Endodermal cell (in vitro differentiated cells): ENCODE measurements at places on chromosomes 2 and 18. TPM values are rescaled to one million over a fixed set of nuclear protein-coding genes. Genes with fewer than 3 reads are reported as not detected.

- DNase-seq = no peak
Observed at GRCh38 chr2:212902421-212902820, 249.0 kb downstream of the IKZF2 start.

- peak; percentile 44 for DNase-seq
Observed at GRCh38 chr18:79379931-79380815, 15.6 kb upstream of the NFATC1 start.

DNA sequence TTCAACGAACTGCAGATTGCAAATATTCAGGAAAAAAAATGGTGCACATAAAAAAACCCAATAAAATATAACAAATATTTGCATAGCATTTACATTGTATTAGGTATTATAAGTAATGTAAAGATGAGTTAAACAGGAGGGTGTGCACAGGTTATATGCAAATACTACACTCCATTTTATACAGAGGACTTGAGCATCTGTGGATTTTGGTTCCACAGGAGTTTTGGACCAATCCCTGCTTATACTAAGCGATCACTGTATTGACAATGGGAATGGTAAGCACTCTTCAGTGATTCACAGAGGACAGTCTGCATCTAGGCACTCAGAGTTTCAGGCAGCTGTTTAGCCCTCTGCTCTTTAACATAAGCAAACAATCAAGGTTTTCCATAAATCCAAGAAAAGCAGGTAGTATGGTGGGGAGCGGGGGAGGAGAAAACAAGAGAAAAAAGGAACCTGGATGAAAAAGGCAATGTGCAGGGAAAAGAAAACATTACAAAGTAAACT, 206.0 kb upstream of the PARD3B start:
- no peak for DNase-seq

GRCh38 chr18:46480226-46480625, 176.8 kb downstream of the LOXHD1 start:
- peak; percentile 2 for DNase-seq

- no peak for DNase-seq
Observed at GRCh38 chr2:198757069-198757468, 700.7 kb downstream of the SATB2 start.

GRCh38 chr2:202945497-202945896, 33.4 kb downstream of the CARF start:
- no peak for DNase-seq

GRCh38 chr2:126852361-126852760, 46.3 kb upstream of the TEX51 start:
- DNase-seq = no peak

DNA sequence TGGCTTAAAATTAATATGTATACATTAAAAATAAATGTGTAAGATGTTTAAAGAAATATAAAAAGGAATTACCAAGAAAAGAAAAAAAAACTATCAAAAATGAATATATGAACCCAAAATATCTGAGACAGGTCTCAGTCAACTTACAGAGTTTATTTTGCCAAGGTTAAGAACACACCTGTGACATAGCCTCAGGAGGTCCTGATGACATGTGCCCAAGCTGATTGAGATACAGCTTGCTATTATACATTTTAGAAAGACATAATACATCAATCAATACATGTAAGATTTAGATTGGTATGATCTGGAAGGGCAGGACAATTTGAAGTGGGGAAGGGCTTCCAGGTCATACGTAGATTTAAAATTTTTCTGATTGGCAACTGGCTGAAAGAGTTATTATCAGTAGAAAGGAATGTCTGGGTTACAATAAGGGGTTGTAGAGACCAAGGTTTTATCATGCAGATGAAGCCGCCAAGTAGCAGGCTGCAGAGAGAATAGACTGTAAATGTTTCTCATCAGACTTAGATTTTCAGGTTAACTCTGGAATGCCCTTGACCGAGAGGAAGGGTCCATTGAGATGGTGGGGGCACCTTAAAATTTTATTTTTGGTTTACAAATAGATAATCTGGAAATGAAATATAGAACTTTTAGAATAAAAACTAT, 74.7 kb downstream of the EXOC6B start:
- peak; percentile 59 for DNase-seq

- peak; percentile 12 for DNase-seq
Observed at GRCh38 chr2:3449086-3449485, 69.6 kb downstream of the TRAPPC12 start.

GRCh38 chr2:217163987-217164386, 304.1 kb upstream of the TNP1 start:
- DNase-seq = no peak

GRCh38 chr2:66555501-66556324, 120.8 kb downstream of the MEIS1 start:
- no peak for DNase-seq

GRCh38 chr2:155547571-155547970, 785.0 kb downstream of the NR4A2 start:
- no peak for DNase-seq

DNA sequence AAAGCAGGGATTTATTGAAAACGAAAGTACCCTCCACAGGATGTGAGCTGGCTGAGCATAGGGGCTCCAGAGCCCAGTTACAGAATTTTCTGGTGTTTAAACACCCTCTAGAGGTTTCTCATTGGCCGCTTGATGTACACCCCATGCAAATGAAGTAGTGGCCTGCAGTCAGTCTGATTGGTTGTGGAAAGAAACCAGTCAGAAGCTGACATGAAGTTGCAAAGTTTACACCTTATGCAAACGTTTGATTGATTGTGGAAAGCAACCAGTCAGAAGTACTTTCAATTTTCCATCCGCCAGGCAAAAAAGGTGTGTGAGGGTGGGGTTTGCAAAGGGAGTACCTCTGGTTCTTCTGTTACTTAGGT, 62.3 kb downstream of the VWA3B start:
- DNase-seq = peak; percentile 54

DNA sequence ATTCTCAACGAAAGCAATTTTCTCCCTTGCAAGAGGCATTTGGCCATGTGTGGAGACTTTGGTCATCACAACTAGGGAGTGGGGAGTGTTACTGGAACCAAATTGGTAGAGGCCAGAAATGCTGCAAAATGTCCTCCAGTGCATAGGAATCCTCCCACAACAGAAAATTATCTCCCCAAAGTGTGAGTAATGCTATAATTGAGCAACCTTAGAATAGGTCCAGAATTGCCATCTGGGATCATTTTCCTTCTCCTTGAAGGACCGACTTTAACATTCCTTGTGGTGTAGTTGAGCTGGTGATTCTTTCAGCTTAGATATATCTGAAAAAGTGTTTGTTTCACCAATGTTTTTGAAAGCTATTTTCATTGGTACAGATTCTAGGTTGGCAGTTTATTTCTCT, 111.2 kb upstream of the SMIM21 start:
- no peak for DNase-seq

DNA sequence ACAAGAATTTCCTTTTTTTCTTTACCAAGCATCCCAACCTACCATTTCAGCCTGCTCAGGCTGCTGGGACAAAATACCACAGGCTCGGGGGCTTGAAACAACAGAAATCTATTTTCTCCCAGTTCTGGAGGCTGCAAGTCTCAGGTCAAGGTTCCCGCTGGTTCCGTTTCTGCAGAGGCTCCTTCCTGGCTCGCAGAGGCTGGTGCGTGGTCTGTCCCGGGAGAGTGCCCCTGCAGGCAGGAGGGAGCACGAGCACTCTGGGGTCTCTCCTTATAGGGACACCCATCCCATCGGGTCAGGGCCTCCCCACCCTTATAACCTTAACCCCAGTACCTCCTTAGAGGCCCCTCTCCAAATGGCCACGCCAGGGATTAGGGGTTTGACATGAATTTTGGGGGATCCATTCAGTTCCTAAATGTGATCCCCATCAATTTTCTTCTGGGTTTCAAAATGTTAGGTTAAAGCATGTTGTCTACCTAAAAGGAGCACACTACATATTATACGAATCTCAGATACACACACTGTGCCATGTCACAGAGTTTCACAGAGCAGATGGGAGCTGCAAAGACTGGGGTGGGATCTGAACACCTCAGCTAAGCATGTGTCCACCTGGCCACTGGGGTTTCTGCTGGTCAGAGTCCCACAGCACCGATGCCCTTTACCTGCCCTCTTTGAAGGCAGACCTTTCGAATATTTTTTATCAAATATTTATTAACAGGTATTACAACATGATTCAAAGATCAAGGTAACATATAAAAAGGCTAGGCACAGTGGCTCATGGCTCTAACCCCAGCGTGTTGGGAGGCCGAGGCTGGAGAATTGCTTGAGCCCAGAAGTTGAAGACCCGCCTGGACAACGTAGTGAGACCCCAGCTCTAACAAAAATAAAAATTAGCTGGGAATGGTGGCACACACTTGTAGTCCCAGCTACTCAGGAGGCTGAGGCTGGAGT, 17.6 kb upstream of the ADI1 start:
- peak; percentile 86 for DNase-seq

DNA sequence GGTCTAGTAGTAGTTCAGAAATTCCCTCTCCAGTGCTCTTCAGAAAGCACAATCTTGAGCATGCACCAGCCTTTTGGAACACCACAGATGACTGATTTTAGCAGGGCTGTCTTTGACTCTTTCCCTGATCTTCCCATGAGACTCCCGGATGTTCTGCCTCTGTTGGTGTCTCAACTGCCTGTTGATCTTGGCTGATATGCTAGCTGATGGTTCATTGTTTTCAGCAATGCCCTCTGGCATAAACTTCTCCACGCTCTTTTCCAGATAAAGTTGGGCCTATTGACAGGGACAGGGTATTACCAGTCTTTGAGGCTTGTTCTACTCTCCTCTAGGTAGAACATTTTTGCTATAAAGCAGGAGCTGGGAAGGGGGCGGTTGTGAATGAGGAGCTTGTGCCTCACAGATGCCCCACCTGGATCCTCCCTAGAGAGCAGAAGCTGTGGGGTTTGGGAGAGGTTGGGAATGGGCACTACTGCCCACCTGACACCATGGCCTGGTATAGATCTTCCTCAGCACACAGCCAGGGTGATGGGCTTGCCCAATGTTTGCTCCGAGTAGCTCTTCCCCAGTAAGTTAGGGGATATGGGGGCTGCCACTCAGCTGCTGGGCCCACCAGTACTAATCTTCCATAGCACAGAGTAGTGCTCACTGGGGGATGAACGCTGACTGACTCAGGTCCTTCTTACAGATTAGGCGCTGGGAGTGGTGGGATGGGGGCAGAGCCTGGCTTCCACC, 111.3 kb downstream of the PTGR3 start:
- DNase-seq = no peak

DNA sequence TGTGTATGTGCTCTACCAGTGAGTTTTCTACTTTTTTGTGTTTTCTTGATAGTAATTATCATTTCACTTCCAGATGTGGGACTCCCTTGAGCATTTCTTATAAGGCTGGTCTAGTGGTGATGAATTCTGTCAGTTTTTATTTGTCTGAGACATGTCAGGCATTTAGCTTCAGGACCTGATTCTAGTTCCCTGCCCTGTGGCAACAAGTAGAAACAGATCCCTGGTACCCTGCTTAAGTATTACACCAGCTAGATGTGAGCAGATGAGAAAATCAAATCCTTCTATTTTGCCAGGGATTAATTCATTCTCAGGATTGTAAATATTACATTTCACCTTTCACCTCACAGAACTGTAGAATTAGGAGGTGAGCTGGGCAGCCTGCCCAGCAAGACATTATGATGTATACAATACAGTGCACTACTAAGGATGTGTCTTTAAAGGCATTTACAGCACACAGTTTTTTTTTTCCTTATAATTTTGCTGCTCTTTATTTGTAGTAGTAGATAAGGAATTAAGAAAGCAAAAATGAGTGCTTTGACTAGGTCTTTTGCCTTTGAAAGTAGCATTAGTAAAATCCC, 35.1 kb downstream of the GALM start:
- DNase-seq = no peak

DNA sequence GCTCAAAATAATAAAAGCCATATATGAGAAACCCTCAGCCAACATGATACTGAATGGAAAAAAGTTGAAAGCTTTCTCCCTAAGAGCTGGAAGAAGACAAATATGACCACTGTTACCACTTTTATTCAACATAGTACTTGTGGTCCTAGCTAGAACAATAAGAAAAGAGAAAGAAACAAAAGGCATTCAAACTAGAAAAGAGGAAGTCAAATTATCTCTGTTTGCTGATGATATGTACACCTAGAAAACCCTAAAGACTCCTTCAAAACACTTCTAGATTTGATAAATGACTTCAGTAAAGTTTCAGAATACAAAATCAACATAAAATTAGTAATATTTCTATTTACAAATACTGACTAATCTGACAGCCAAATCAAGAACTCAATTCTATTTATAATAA, 328.8 kb upstream of the GCFC2 start:
- no peak for DNase-seq

DNA sequence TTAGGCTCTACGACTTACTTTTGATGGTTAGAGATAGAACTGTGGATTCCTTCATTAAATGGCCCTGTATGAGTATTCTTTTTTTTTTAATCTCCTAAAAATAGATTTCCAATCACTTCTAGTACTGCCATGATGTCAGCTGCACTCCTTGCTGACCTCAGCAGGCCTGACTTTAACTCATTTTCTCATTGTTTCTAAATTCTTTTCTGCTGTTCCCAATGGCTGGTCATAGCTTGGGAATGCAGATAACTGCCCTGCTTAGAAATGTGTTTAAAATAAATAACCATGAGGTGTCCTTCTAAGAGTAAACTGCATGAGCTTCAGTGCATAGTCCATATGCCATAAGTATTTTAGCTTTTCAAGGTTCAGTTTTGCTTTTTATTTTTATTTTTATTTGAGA, 15.7 kb downstream of the CCDC85A start:
- DNase-seq = no peak

DNA sequence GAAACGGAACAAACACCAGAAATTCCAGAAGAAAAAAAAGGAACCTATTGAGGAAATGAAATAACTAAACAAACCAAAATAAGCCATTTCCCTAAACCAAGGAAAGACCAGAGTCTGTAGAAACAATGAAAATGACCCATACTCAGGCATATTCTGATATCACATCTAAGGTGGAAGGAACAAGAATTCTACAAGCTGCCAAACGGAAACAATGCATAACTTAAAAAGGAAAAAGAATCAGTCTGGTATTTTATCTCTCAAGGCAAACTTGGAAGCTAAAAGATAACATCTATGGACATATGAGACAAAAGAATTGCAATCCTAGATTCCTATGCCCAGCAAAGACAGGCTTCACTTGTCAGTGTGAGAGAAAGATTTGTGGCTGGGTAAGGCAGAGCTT, 326.2 kb downstream of the PDE11A start:
- no peak for DNase-seq

The TDRD15 gene
- total RNA-seq = 0.29 and 0.44 TPM in 2 replicates

The IL36RN gene
- not detected in 2 replicates for total RNA-seq

The DPP10 gene
- 6.8 and 8.2 TPM in 2 replicates for total RNA-seq

The GAL3ST2 gene
- total RNA-seq = 0.55 to 0.91 TPM (median 0.77 TPM) in 3 replicates

The C2orf80 gene
- total RNA-seq = not detected in 3 replicates

The ADGRF3 gene
- 0.27 and 0.35 TPM in 2 replicates for total RNA-seq

The ITGA4 gene
- total RNA-seq = 1.3 to 2.7 TPM (median 1.3 TPM) in 3 replicates

The G6PC2 gene
- total RNA-seq = not detected in 3 replicates

The ACSL3 gene
- total RNA-seq = 59.5 and 65.2 TPM in 2 replicates

The APOB gene
- total RNA-seq = 1.9 to 8.4 TPM (median 7.5 TPM) in 3 replicates

The EIF4E2 gene
- 83.7 to 116 TPM (median 110 TPM) in 3 replicates for total RNA-seq

The SP9 gene
- 0.23 TPM in 1 of 3 replicates, not detected in the others for total RNA-seq

The LYPD1 gene
- 1.9 to 5.9 TPM (median 2.4 TPM) in 3 replicates for total RNA-seq

The CCDC141 gene
- 90.4 and 118 TPM in 2 replicates for total RNA-seq

The ABCB11 gene
- total RNA-seq = 0.04 and 0.09 TPM in 2 replicates

The CARF gene
- 6.1 and 7.4 TPM in 2 replicates for total RNA-seq

The PSMA8 gene
- total RNA-seq = not detected in 3 replicates
